Activated B cell treated with CpG ODN at 0.5 μM for 24 hours (primary cell): ENCODE measurements at places on chromosomes 2 and 18. TPM values are rescaled to one million over a fixed set of nuclear protein-coding genes. Genes with fewer than 3 reads are reported as not detected.

DNA sequence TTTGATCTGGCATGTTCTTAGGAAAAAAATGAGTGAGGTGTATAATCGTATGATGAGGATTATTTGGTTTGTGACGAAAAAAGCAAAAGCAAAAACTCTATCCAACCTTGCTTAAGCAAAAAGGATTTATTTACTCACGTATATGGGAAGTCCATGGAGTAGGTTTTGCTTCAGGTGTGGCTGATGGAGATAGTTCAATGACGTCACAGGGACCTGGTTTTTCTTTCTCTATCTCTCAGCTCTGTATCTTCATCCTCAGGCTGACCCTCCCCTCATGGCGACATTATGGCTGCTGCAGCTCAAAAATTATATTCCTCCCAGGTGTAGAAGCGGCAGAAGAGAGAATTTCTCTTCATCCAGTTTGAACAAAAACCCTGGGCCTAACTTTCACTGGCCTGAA, 8.9 kb downstream of the TMSB10 start:
- no peaks in the 10 kb centered on the region for H3K27me3 ChIP-seq
- H3K27ac ChIP-seq = no peak overlapping the region
- no peak for DNase-seq
- peaks cover 31% of the 10 kb centered on the region for H3K4me1 ChIP-seq
- H3K36me3 ChIP-seq = peaks cover 2% of the 10 kb centered on the region

DNA sequence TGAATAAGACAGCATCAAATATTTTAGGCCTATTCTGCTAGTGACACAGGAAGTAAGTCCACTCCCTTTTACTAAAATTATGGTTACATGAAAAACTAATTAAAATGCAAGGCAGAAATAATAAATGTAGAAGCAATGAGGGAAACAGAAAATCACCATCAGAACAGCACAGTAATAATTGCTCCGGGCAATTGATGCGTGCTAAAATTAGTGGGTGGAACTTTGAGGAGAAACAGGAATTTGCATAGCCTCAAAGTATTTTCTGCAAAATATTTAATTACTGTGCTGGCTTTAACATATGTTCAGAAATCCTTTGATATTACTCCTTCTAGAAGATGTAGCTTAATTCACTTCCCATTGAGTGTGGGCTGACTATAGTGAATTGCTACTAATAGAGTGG, 654.3 kb upstream of the RAB6C start:
- H3K4me1 ChIP-seq = no peaks in the 10 kb centered on the region
- DNase-seq = no peak
- no peak overlapping the region for H3K4me3 ChIP-seq
- H3K27ac ChIP-seq = no peak overlapping the region

DNA sequence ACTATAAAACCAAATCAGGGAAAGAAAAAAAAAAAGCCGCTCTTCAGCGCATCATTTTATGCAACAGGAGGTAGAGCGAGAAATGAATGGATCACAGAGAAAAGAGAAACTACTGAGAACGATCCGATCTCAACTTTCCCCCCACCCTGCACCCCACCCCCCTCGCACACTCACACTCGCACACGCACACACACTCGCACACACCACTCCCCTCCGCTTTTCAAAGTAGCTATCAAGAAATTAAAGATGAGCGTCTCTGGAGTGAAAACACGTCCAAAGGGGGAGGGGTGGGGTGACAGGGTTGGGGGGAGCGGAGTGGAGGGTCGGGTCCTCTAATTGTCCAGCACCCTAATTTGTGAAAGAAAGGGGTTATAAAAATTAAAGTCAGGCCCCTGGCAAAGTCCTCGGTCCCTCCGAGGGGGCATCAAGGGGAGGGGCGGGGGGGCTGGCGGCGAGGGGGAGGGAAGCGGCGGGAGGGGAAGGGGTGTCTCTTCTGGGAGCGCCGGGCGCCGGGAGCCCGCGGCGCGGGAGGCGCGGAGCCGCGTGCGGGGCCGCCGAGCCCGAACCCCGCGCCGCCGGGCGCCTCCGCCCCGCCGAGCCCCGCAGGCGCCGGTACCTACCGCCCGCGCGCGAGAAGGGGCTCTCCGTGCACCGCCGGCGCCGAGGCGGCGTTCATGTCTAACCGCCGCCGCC, 428 bp downstream of the TCF4 start:
- peak overlapping the region; percentile 86 for H3K27ac ChIP-seq
- peaks cover 38% of the 10 kb centered on the region for H3K4me1 ChIP-seq
- peak overlapping the region; percentile 89 for H3K4me3 ChIP-seq
- DNase-seq = no peak
- peaks cover 4% of the 10 kb centered on the region for H3K27me3 ChIP-seq
- peaks cover 14% of the 10 kb centered on the region for H3K36me3 ChIP-seq

The DUSP19 gene
- total RNA-seq = 0.31 and 0.49 TPM in 2 replicates

DNA sequence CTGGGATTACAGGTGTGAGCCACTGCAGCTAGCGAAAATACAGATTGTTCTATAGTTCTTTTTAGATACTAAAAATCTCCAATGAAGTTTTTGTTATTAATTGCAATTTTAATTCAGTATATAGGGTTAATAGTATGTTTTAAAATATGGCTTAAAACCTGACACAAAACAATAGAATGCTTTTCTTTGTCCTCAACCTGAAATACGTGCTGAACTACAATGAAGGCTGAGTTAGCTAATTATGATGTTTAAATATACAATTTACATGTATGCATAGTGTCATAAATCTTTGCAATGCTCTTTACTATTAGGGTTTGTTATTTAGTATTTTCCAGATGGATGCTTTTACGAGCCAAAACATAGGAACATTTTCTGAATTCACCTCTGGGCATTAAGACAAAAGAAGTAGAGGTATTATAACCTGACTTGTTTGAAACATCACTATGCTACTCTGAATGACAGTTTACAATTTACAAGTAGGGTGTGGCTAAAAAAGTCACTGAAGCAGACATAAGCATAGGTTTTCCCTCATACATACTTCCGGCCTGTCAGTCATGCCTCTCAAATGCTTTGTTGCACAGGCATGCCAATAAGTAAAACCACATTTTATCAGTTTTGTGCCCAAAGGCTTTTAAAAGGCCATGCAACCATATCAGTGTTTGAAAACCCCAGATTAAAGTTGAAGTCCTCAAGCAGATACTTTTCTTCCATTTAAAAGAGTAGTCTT, 168.3 kb downstream of the OTX1 start:
- no peaks in the 10 kb centered on the region for H3K27me3 ChIP-seq
- H3K4me3 ChIP-seq = no peak overlapping the region
- H3K27ac ChIP-seq = no peak overlapping the region
- H3K36me3 ChIP-seq = peaks cover 3% of the 10 kb centered on the region
- DNase-seq = no peak
- peaks cover 4% of the 10 kb centered on the region for H3K4me1 ChIP-seq

DNA sequence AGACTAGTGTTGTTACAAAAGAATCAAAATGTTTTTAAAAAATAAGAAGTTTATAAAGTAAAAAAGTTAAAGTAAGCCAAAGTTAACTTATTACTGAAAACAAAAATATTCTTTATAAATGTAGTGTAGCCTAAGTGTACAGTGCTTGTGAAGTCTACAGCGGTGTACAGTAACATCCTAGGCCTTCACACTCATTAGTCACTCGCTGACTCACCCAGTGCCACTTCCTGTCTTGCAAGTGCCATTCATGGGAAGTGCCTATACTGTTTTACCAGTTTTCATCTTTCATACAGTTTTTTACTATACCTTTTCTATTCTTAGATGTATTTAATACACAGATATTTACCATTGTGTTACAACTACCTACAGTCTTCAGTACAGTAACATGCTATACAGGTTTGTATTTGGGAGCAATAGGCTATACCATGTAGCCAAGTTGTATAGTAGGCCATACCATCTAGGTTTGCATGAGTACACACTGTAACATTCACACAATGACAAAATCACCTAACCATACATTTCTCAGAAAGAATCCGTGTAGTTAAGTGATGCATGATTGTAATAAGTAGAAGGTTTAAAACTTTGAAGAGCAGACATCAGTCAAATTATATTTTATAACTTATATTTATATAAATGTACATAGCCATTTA, 13.4 kb downstream of the SERPINB7 start:
- no peak overlapping the region for H3K4me3 ChIP-seq
- no peaks in the 10 kb centered on the region for H3K36me3 ChIP-seq
- no peaks in the 10 kb centered on the region for H3K27me3 ChIP-seq
- no peak for DNase-seq
- no peak overlapping the region for H3K27ac ChIP-seq

- no peak for DNase-seq
- H3K36me3 ChIP-seq = peaks cover 30% of the 10 kb centered on the region
- no peak overlapping the region for H3K27ac ChIP-seq
Measured at GRCh38 chr2:121478996-121479745, 51.5 kb upstream of the RNU4ATAC start.
